Testis (tissue), 5 donors: ENCODE measurements at places on chromosomes 2 and 18. TPM values are rescaled to one million over a fixed set of nuclear protein-coding genes. Genes with fewer than 3 reads are reported as not detected.

The CFAP65 gene
- total RNA-seq = 23.7 TPM

The AUP1 gene
- total RNA-seq = 141 TPM

- no peaks in the 10 kb centered on the region for H3K27me3 ChIP-seq
- DNase-seq = no peak
- H3K36me3 ChIP-seq = no peaks in the 10 kb centered on the region
Measured at GRCh38 chr2:203030991-203031390, 16.3 kb downstream of the NBEAL1 start.

The LYPD1 gene
- total RNA-seq = 1.3 TPM

The VIT gene
- total RNA-seq = 5.6 TPM

The CD207 gene
- 0.79 TPM for total RNA-seq

DNA sequence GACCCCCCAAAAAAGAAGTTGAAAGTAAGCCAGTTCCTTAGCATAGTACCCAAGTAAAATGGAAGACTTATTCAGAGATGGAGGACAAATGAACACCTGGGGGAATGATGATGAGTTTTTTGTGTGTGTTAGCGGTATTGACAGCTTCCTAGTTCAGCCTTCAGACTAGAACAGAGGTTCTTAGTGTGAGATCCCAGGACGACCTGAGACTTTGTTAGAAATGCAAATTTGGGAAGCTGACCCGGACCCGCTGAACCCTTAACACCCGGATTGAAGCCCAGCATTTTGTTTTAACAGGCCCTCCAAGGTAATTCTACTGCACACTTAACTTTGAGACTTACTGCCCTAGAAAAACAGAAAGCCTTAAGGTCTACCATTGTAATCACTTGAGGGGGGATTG lies 20.3 kb downstream of the SPOPL start:
- no peaks in the 10 kb centered on the region for H3K27me3 ChIP-seq
- no peaks in the 10 kb centered on the region for H3K36me3 ChIP-seq
- H3K27ac ChIP-seq = no peak overlapping the region

DNA sequence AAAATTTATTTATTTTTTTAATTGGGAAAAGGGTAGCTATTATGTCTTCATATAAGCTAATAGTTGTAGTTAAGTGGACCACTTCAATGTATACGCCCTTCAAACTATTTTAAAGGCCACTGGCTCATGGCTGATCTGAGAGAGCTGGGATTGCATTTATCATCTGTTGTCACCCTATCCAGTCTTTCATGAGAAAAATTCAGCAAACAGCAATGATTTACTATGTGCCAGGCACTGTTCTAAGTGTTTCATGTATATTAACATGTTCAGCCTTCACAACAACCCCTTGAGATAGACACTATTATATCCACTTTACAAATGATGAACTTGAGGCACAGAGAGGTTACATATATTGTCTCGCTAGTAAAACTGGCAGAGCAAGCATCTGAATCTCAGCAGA lies 66.1 kb upstream of the ZNF397 start:
- no peaks in the 10 kb centered on the region for H3K36me3 ChIP-seq
- DNase-seq = no peak
- no peak overlapping the region for H3K27ac ChIP-seq
- H3K4me3 ChIP-seq = no peak overlapping the region

GRCh38 chr2:37324786-37325624 lies at the start of gene PRKD3:
TSS of gene PRKD3 (minus strand) at chr2:37324833. CDS start at chr2:37316524, 8,309 bp downstream.
- DNase-seq = peak; percentile 80
- peak within 1 kb of the TSS; percentile 83 for H3K4me3 ChIP-seq
- H3K36me3 ChIP-seq = no peaks in the 10 kb centered on the region
- peak within 1 kb of the TSS; percentile 95 for H3K27ac ChIP-seq
- H3K4me1 ChIP-seq = peaks cover 9% of the 10 kb centered on the region

DNA sequence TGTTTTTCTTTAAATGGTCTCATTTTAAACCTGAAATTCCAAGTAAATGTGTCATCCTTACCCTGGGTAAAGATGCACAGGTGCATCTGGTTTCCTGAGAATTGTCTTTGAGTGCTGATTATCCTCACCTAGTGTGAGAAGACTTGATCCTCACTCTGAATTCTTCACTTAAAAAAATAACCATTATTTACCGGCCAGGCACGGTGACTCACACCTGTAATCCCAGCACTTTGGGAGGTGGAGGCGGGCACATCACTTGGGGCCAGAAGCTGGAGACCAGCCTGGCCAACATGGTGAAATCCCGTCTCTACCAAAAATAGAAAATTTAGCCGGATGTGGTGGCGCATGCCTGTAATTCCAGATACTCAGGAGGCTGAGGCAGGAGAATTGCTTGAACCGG lies 9.9 kb upstream of the WNT6 start:
- H3K27me3 ChIP-seq = no peaks in the 10 kb centered on the region
- H3K4me3 ChIP-seq = no peak overlapping the region
- H3K27ac ChIP-seq = no peak overlapping the region
- no peaks in the 10 kb centered on the region for H3K4me1 ChIP-seq
- no peak for DNase-seq

GRCh38 chr2:58035352-58035751 lies 11.3 kb upstream of the VRK2 start:
- no peak overlapping the region for H3K27ac ChIP-seq
- no peak for DNase-seq
- no peaks in the 10 kb centered on the region for H3K36me3 ChIP-seq
- H3K4me1 ChIP-seq = no peaks in the 10 kb centered on the region
- H3K27me3 ChIP-seq = no peaks in the 10 kb centered on the region

The ACTG2 gene
- 2.7 TPM for total RNA-seq

GRCh38 chr2:38610851-38611801 lies 8.4 kb upstream of the HNRNPLL start:
- DNase-seq = no peak
- H3K4me3 ChIP-seq = no peak overlapping the region
- peaks cover 8% of the 10 kb centered on the region for H3K4me1 ChIP-seq
- H3K36me3 ChIP-seq = no peaks in the 10 kb centered on the region
- no peaks in the 10 kb centered on the region for H3K27me3 ChIP-seq

- H3K4me3 ChIP-seq = no peak overlapping the region
- no peaks in the 10 kb centered on the region for H3K27me3 ChIP-seq
- H3K36me3 ChIP-seq = no peaks in the 10 kb centered on the region
- no peak overlapping the region for H3K27ac ChIP-seq
- H3K4me1 ChIP-seq = no peaks in the 10 kb centered on the region
Measured at GRCh38 chr18:13524811-13525210, 201.5 kb downstream of the FAM210A start.

DNA sequence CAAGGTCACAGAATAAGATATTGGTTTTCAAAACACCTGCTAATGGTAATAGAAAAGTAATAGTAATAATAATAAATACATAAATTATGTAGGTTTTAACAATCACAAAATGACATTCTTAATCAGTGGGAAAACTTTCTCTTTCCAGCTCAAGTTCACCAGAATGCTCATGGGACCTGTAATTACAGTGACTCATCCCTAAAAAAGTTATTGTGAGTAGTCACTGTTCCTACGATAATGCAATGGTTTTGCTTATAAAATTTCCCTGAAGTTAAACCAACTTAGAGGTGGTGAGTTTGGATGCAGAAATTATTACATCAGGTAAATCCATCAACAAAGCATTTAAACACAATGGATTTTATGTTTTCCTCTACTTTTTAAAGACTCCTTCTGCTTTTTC lies 502.3 kb downstream of the PID1 start:
- H3K27ac ChIP-seq = peak overlapping the region; percentile 71
- no peaks in the 10 kb centered on the region for H3K27me3 ChIP-seq
- no peak for DNase-seq
- H3K4me3 ChIP-seq = no peak overlapping the region
- no peaks in the 10 kb centered on the region for H3K36me3 ChIP-seq
- H3K4me1 ChIP-seq = peaks cover 4% of the 10 kb centered on the region

- H3K36me3 ChIP-seq = no peaks in the 10 kb centered on the region
- H3K4me1 ChIP-seq = peaks cover 12% of the 10 kb centered on the region
- no peak overlapping the region for H3K4me3 ChIP-seq
- DNase-seq = peak; percentile 77
- peak overlapping the region; percentile 58 for H3K27ac ChIP-seq
- H3K27me3 ChIP-seq = no peaks in the 10 kb centered on the region
Measured at GRCh38 chr2:237449193-237449881, 35.4 kb upstream of the COL6A3 start.

The SNORC gene
- 15.9 TPM for total RNA-seq

DNA sequence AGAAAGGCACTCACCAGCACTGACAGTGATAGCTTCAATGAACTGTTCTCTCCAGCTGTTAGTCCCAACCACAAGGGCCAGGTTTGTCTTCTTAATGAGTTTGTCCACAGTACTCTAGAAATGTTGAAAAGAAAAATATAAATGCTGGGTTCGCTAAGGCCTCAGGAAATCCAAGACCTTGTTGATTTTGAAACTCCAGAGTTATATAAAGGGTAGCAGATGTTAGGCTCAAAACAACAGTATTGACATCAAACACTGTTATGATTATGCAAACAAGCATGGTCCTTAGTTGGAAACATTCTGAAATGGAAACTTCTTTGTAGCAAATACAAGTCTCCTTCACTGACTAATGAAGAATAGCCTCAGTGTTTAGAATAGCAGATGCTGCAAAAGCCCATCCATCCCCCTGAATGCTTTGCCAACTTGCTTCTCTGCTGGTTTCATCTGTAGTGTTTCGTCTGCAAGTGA lies 291.1 kb downstream of the SLC8A1 start:
- no peak for DNase-seq
- no peaks in the 10 kb centered on the region for H3K4me1 ChIP-seq
- H3K27me3 ChIP-seq = no peaks in the 10 kb centered on the region
- H3K36me3 ChIP-seq = no peaks in the 10 kb centered on the region

The COLEC12 gene
- total RNA-seq = 4.5 TPM

DNA sequence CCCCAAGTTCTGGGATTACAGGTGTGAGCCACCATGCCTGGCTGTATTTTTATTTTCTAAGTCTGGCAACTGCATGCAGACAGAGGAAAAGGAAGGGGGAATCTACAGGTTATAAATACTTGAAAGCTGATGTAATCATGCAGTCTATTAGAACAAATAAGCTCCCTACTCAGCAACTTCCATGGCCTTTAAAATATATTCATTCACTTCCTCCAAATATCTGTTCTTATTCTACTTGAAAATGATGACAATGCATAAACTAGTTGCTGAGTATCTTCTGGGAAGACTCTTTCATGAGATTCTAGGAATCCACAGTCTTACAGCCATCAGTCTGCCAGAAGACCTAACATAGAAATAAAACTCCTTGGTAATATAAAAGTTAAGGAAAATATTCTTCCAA lies 66.9 kb upstream of the NCKAP5 start:
- H3K27ac ChIP-seq = no peak overlapping the region
- H3K27me3 ChIP-seq = no peaks in the 10 kb centered on the region
- H3K4me1 ChIP-seq = no peaks in the 10 kb centered on the region
- no peaks in the 10 kb centered on the region for H3K36me3 ChIP-seq
- no peak for DNase-seq
- no peak overlapping the region for H3K4me3 ChIP-seq

DNA sequence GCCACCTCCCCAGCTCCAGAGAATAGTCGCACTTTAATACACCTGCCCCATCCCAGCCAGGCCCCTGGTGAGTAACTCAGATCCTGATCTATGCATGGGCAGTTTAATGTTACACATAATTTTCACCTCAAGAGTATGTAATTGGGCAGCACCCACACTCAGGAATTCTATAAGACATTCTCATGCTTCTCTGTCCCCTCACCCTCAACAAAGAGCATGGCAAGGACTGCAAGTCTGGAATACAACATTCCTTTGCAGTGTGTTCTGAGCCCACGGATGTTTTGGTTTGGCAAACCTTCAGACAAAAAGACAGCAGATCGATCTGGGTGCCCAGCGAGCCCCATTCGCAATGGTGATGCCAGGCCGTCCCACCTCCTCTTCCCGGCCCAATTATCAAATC lies 4.9 kb upstream of the SLC14A1 start:
- no peak overlapping the region for H3K27ac ChIP-seq
- DNase-seq = no peak
- H3K27me3 ChIP-seq = no peaks in the 10 kb centered on the region
- no peaks in the 10 kb centered on the region for H3K36me3 ChIP-seq
- H3K4me3 ChIP-seq = no peak overlapping the region

DNA sequence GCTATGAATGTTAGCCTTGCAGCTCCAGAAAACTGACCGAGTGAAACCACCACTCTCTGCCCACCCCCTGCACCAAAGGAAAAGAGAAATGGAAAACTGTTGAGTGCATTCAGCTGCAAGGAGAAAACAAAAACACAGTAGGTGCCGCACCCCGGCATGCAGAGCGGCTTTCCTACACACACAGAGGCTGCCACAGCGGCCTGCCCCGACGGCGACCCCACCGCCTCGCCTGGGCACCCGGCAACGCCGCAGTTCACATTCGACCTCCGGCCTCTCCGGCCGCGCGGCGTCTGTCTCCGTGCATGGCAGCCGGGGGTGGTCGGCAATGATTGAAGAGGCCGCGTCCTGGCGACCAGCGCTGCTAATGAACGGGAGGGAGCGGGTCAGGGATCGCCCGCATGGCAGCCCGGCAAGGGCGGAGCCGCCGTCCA lies 417.1 kb upstream of the SALL3 start:
- H3K4me3 ChIP-seq = peak overlapping the region; percentile 7
- DNase-seq = no peak
- no peak overlapping the region for H3K27ac ChIP-seq
- H3K27me3 ChIP-seq = no peaks in the 10 kb centered on the region
- no peaks in the 10 kb centered on the region for H3K4me1 ChIP-seq
- H3K36me3 ChIP-seq = no peaks in the 10 kb centered on the region
